Stimulated activated CD4-positive, alpha-beta T cell treated with anti-CD3 and anti-CD28 coated beads, Interleukin-15, amount 100 ng/mL, for 48 hours (primary cell): ENCODE measurements at places on chromosomes 4 and X.

- DNase-seq = no peak
Measured at GRCh38 chr4:94232519-94232918, 24.9 kb downstream of the SMARCAD1 start.

- no peak for DNase-seq
Measured at GRCh38 chr4:168521721-168522120, 24.9 kb downstream of the PALLD start.

GRCh38 chr4:2843941-2844584 lies 419 bp downstream of the ADD1 start:
- no peak for DNase-seq

- no peak for DNase-seq
Measured at GRCh38 chr4:8675383-8675782, 82.8 kb downstream of the CPZ start.

- no peak for DNase-seq
Measured at GRCh38 chr4:104941661-104942062, 205.0 kb upstream of the TET2 start.

DNA sequence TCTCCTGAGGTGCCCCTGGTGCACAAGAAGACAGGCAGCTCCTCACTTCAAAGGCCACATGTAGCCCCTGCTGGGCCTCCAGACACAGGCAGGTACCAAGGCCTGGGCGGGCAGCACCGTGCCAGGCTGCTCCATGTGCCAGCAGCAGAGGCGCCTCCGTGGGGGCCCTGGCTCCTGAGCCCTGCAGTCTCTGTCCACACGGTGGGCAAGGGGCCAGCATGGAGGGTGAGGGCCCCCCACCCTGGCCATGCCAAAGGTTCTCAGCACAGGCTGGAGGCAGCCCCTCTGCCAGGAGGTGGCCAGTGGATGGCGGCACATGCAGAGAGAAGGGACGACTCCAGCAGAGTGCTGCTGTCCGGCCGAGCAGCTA lies 72.6 kb downstream of the FAM53A start:
- no peak for DNase-seq

GRCh38 chrX:20654596-20655106 lies 387.9 kb upstream of the RPS6KA3 start:
- no peak for DNase-seq

DNA sequence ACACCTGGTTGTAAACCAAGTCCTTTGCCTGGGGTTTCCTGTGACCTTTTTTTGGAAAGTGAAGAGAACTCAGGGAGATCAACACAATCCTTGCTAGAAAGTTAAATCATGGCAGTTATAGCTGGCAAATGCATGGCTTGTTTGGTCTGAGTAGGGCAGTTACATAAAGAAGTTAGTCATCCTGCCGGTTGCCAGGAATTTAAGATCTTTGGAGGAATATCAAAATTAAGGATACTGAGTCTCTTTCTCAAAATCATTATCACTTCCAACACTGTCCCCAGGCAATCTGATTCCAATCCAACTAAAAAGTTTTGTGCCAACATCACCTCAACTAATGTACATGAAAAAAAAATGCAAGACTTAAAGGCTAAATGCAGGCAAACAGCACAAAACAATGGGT lies 40.3 kb downstream of the C4orf54 start:
- DNase-seq = no peak

- DNase-seq = no peak
Measured at GRCh38 chrX:24231131-24231540, 81.6 kb downstream of the ZFX start.

DNA sequence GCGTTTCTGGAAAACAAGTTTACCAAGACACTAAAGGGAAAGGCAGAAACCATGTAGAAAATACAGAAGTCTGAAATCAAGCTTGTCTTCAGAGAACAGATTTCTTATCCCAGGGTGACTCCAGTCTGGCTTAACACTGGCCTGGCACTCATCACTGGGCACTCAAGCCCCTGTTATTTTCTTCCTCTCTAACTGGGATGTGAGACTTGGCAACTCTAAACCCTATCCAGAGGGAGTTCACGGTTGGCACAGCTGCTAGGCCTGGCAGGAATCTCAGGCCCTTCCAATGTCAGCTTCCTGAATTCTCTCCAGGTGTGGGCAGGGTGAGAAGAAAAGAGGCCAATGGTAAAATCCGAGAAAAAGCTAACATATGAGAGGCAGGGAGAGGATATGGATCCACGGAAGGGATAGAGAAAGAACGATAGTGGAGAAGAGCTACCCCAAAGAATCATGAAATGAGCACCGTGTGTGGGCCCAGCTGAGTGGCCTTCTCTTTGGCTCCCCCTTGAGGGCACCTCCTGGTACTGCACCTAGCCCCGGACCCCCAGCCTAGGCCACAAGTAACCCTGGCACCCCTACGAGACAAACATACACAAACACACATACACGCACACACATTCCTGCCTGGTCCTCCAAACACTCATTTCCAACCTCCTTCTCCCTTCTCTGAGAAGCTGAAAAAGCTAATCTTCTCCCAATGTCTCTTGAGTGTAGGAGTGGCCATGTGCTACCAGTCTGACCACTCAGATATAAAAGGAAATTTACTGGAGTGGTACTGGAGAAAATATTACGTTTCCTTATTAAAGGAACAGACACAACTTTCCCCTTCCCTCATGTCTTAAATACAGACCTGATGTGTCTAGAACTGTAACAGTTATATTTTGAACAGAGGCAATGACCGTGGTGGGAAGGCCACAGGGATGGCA lies 16.6 kb upstream of the PTCHD1 start:
- no peak for DNase-seq

DNA sequence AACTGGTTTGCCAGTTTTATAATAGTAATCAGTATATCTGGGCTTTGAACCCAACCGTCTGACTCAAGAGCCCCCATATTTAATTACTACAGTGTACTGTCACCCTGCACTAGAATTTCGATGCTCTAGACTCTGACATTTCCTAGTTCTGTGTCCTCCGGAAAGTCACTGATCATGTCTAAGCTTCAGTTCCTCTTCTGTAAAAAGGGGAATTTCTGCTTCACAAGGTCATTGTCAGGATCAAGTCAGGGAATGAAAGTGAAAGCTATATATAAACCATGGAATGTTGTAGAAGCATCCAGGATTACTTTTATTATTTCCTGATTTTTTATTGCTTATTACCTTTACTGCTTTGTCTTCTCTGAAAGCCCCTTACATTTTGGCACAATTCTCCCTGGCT lies 4.0 kb upstream of the KCNIP4 start:
- DNase-seq = no peak

DNA sequence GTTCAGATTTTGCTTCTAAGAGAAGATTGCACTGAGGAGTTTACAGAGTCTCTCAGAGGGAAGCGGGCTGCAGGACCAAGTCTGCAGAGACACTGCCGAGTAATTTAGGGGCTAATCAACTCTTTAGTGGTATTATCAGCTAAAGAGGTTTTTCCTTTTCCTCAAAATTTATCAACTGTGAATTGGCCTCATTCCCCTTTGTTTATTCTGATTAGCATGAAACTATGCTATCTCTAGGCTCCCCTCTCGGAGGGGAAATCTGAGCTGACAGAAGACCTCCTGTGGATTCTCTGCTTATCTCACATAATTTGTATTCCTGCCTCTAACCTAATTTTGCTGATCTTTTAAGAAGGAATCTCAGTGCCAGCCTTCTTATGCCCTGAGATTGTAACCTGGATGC lies 201.0 kb downstream of the DCTD start:
- DNase-seq = no peak
